HCEC 1CT (cell line): ENCODE measurements at places on chromosomes 1 and 21.

- DNase-seq: no peak
Measured at GRCh38 chr1:109255678-109256077, 6.3 kb downstream of the CELSR2 start.

DNA sequence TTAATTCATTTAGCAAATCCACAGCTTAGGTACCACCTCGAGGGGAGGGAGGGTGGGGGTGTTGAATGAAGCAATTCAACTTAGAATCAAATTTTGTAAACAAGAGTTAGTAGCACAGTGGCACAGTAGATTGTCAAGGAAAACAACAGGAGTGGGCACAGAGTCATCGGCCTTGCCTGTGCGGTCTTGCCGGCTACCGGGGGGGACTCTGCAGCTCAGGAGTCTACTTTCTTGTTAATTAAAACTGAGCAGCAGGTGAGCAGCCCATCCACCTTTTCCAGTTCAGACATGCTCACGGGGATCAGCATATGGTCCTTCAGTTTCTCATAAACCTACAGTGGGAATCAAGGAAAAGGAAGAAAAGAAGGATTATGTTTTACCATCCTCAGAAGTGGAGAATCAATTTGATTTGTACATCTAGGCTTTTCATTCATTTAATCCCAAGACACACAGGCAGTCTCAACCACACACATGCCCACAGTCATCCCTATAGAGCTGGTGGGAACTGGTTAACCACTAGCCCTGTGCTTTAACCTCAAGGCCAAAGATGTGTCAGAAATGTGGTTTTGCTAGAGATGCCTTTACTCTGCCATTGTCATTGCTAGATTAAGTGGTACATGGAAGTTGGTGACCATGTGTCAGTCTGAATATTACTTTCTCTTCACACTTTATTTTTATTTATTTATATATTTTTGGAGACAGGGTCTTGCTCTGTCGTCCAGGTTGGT, 45.0 kb upstream of the BCL10 start:
- peak; percentile 89 for DNase-seq

DNA sequence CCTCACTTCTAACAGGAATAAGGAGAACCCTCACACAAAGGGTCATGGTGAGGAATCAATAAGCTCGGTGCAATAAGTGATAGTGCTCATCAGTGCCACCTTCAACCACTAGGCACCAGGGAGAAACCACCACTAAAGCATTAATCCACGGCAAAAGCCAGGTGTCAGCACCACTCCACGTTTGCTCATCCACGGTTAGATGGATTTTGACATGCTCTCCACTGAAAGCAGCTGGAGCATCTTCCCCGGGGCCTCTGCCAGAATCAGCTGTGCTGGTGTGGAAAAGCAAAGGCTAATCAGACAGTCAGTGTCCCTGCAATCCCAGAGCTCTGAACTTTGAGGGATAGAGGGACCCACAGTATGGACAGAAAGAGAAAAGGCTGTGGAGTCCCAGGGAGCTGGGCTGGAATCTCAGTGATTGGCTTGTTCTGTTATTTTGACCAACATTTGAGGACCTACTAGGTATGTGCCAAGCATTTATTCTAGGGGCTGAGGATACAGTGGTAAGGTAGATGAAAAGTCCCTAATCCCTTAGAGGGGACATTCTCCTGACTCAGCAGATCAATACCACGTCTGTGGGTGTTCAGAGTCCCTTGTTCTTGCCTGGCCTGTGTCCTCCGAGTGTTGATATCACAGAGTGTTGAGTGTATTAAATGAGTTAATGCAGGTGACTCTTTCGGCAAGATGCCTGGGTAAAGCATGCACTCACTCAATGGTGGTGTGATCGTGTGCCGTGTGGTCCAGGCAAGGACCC, 41.3 kb downstream of the FHAD1 start:
- DNase-seq: no peak

DNA sequence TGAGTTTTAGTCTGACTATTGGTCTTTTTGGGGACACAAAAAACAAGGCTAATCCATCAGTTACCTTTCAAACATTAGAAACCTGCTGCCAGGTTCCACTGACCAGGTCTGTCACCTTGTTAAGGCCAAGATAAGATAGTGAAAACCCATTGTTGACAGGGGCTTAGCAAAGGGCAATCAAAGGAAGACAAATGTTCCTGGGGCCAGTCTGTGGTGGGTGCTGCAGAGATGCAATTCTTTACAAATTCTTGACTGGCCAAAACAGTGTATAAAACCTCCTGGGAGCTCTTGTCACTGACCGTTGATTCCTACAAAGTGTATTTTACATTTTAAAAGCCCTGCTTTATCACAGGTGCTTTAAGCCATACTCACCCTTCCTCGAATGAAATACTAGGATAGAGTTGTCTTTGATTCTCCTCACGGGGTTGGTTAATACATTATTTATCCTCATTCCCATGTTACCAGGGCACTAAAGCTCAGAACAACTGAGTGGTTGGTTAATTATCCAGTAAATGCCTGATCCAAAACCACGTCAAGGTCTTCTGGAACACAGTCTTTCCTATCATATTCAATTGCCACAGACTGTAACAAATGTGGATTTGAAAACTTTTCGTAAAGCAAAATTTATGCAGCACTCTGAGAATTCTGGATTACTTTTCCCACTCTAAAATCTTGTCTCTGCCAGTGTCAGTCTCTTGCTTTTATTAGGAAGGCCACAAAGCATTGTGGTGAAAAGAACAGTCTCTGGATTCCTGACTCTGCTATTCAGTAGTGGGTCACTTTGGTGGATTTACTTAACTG, 77.2 kb downstream of the NRIP1 start:
- DNase-seq: no peak

- DNase-seq: peak; percentile 19
Measured at GRCh38 chr1:84756455-84757082, 66.3 kb upstream of the SSX2IP start.

DNA sequence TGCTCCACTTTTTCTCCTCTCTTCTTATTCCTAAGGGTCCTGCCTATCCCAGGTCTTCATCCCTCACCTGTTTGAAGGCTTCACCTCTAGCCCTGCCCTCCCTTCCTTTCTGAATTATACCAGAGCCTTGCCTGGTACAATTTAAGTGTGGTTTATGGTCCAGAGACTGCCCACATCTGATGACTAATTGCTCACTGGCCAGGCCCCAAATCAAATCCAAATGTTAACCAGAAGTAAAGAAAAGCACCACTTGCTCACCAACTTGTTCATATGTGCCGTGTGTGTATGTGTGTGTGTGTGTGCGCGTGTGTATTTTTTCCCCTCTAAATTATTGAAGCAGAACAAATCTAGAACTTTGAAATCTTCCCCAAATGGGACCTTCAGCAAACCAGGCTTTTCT, 26.4 kb downstream of the MYOM3 start:
- peak; percentile 38 for DNase-seq

DNA sequence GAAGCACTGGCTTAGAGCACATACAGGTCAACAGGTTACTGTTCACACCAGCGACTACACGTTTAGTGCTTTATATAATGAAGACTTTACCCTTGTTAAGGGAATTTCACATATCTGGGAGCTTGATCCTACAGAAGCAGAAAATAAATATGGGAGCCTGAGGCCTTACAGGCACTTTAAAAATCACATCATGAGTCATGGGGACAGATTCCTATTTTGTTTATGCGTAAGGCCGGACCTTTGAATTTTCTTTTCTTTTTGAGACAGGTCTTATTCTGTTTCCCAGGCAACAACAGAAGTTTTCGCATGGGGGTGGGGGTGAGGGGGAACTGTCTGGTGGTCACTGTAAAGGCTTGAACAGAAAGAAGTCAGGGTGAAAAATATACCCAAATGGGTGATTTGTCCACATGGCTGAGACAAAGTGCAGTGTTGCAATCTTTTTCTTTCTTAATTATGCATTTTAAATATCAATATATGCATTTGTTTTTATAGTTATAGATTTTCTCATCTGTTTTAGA, 276.7 kb downstream of the KCNH1 start:
- no peak for DNase-seq

GRCh38 chr1:32876341-32877210, 5.9 kb upstream of the FNDC5 start:
- DNase-seq: peak; percentile 30

DNA sequence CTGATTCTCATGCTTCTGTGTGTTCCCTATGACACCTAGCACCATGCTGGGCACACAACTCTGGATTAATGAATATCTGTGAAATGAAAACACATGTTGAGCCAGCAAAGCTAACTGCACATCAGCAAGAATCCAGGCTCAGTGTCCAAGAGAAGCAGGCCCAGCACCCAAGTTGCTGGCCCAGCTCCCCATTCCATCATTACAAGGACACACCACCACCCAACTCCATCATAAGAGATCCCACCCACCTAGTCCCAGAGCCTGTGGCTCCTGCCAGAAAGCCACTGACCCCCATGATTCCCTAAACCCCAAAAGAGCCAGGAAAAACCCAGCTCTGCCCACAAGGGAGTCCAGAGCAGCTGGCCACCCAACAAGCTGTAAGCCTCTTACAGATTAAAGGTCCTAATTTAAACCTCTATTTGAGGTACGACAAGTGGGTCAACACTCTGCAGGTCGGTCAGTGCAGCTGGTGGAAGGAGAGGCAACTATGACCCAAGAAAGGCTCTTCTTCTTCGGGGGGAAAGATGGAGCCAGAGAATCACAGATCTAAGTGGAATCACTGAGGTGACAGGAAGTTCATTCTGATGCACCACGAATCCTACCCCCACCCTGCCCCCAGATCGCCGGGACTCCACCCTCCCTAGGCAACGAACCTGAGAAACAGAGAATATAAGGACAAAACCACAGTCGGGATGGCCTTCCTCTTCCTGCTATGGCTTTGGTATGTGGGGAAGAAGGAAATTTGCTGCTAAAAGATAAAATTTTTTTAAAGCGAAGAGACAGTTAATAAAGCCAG, 58.2 kb downstream of the CD34 start:
- no peak for DNase-seq
